Foreskin keratinocyte (primary cell): ENCODE measurements at places on chromosomes 4 and X. TPM values are rescaled to one million over a fixed set of nuclear protein-coding genes. Genes with fewer than 3 reads are reported as not detected.

GPR34 gene
- not detected in 2 replicates for polyA plus RNA-seq

PLAC8 gene
- polyA plus RNA-seq, result 1.2 and 1.7 TPM in 2 replicates

CT45A8 gene
- polyA plus RNA-seq, result not detected in 2 replicates

NEIL3 gene
- polyA plus RNA-seq, result 4.3 and 7.7 TPM in 2 replicates

NPNT gene
- polyA plus RNA-seq, result 0.48 and 0.70 TPM in 2 replicates

HTR2C gene
- not detected in 2 replicates for polyA plus RNA-seq

CT55 gene
- polyA plus RNA-seq, result not detected in 2 replicates

PAQR3 gene
- 5.7 and 6.7 TPM in 2 replicates for polyA plus RNA-seq

HPGDS gene
- not detected in 2 replicates for polyA plus RNA-seq

ATOH1 gene
- not detected in 2 replicates for polyA plus RNA-seq

- DNase-seq, result no peak
These were observed 23.7 kb upstream of the GLRA2 start for GRCh38 chrX:14505648-14506047.

GRCh38 chr4:186934841-186935443, 211.3 kb upstream of the FAT1 start:
- DNase-seq, result no peak

DNA sequence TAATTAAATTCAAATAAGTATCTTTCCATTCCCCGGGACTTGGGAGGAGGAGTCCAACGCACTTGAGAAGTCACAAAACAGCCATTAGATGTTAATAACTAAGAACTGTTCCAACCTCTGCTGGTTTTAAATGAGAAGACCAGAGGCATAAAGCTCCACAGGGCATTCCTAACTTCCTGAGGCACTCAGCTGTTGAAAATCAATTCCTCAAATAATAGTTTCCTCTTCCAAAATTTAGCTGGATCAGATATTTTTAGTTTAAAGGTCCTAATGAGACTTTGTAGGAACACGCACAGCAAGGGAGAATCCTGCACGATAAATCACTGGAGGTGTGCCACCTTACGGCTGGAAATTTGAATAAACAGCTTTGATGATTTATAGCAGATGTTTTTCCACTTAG, 504.3 kb upstream of the ZFP42 start:
- no peak for DNase-seq

DNA sequence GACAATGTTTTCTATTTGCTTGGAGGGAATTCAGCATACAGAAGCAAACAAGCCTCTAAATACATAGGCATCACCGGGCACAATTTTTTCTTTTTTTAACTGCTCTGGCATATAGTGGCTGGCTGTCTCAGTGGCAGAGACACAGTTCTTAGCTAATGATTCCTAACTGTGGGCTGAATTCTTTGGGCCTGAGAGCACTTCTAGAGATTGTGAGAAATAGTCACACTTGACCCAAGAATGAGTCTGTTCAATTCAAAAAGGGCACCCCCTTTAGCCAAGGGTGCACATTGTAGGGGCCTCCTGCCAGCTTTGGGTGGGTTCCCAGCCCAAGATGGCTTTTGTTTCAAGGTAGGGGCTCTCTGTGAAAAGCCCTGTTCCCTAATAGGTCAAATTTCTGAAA, 345.7 kb downstream of the ARHGAP10 start:
- DNase-seq, result no peak

DNA sequence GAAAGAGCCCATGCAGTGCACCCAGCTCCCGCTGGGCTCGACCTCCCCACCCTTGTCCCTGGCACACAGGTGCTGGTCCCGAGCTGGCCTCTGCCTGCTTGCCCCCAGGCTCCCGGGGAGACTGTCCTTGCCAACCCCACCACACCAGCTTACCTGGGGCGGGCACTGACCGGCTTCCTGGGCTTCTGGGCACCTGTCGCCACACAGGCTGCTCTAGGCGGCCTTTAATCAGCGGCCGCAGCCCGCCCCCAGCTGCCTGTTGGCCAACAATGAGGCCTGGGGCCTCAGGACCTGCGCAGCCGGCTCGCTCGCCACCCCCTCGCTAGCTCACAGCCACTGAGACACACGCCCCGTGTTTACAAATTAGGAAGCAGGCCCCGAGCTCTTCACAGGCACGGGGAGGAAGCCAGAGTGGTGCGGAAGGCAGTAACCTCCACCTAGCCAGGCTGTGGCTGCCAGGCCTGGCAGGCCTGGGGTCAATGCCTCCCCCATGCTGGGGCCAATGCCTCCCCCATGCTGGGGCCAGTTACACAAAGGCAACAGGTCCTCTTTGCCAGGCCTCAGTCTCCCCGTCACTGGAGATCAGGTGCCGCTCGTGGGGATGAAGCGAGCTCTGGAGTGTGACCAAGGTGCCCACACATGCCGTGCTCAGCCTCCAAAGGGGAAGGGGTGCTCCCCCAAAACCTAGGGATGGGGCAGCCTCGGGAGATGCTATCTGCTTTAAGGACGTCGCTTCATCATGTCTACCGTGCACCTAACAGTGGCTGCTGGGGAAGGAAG, at the start of gene TREX2:
TSS of gene TREX2 (minus strand) at position 201 of the 780 bp plus-strand sequence. CDS start 626 bp downstream, outside the sequence.
- no peak for DNase-seq

- DNase-seq, result peak; percentile 24
These were observed 104.3 kb upstream of the STK26 start for GRCh38 chrX:131918839-131919238.

GRCh38 chrX:132292793-132293192, 73.5 kb upstream of the RAP2C start:
- no peak for DNase-seq

DNA sequence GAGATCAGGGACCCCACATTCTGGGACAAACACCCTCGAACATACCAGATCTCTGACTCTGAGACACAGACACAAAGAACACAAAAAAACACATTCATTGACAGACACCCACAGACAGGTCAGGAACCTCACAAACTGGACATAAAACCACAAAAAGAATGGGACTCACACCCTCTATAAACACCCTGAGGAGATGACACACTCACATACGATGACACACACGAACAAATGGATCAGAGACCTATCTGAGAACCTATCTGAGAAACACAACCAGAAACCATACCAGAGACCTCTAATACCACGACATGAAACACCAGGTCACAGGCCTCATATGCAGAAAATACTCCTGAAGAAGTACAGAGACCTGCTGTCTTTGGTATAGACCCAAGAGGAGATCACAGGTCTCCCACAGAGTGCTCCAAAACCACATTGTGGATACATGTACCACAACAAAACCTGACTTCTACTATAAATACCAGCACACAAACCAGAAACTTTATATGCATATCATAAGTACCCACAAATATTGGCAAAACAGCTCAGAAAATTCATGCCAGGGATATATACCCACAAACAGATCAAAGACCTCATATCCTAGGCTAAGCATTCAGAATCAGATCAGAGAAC, 19.5 kb downstream of the SUV39H1 start:
- no peak for DNase-seq

DNA sequence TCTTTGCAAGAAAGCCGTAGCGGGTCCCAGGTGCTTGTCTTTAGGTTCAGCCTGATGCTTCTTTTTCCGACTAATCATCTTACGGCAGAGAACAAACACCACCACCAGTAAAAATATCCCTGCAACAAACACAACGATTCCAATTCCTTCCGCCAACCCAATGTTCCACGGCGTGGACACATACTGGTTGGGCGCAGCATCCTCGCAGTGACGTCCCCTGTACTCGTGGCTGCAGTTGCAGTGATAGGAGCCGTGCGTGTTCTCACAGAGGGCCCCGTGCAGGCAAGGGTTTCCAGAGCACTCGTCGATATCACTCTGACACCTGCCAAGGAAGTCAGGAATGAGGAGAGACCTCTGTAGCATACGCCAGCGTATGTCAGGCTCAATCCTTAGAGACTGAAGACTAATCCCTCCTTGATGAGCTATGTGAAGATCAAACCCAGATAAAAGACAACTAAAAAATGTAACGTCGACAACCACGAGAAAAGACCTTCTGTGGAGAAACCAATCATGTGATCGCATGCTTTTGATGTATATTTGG, 41.6 kb upstream of the MTNR1A start:
- DNase-seq, result no peak

- no peak for DNase-seq
These were observed 132.4 kb downstream of the GLRA3 start for GRCh38 chr4:174696657-174697056.

DNA sequence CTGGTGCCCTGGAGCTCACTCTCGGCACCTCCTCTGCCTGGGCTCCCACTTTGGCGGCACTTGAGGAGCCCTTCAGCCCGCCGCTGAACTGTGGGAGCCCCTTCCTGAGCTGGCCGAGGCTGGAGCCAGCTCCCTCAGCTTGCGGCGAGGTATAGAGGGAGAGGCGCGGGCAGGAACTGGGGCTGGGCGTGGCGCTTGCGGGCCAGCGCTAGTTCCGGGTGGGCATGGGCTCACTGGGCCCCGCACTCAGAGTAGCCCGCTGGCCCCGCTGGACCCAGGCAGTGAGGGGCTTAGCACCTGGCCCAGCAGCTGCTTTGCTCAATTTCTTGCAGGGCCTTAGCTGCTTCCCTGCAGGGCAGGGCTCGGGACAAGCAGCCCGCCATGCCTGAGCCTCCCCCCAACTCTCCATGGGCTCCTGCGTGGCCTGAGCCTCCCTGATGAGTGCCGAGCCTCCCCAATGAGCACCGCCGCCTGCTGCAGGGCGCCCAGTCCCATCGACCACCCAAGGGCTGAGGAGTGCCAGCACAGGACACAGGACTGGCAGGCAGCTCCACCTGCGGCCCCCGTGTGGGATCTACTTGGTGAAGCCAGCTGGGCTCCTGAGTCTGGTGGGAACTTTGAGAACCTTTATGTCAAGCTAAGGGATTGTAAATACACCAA, 26.7 kb upstream of the FAM90A26 start:
- no peak for DNase-seq

DNA sequence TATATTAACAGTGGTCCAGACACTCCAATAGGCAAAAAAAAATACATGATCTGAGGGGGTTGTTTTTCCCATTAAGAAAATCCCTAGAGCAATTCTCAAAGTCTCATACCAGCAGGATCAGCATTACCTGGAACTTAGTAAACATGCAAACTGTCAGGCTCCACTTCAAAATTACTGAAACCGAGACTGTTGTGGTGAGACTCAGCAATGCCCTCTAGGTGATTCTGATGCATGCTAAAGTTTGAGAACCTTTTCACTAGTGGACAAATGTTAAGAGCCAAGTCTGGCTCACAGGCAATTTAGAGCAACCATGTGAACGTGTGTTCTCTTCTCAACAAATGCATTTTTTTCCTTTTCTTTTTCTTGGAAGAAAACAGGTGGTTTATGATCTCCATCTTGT, 30.2 kb downstream of the NEK1 start:
- no peak for DNase-seq

DNA sequence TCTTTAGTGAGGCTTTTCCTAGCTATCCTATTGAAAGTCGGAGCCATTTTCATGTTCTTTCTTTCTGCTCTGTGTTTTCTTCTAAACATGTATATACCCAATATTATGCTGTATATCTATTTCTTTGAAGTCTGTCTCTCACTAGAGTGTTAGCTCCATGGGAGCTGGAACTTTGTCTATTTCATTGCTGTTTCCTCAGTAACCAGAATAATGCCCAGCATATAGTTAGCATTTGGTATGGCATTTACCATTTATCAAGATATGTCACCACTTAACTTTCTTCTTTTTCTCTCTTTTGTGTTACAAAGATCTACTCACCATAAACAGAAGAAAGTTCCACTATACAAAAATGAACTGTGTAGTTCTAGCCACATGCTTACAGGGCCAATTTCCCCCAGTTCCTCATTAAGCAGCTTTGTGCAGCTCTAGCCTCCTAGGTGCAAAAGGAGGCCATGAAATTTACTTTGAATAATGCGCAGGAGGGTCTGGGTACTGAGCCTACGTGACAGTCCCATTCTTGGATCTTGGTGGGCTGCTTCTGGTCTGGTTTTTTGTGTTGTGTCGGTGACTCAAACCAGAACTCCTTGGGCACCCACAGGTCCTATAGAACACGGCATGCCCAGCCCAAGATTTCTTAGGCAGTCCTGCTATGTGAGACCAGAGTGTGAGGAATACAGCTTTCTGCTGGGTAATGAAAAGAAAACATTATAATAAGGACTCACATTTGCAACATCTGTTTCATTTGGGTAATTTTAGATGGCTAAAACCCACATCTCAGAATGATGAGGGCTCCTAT, 302.3 kb upstream of the IGFBP7 start:
- DNase-seq, result no peak

GRCh38 chr4:181538431-181538830, 704.8 kb upstream of the TENM3 start:
- DNase-seq, result no peak

GRCh38 chrX:45697591-45697990, 496.9 kb upstream of the DIPK2B start:
- no peak for DNase-seq

DNA sequence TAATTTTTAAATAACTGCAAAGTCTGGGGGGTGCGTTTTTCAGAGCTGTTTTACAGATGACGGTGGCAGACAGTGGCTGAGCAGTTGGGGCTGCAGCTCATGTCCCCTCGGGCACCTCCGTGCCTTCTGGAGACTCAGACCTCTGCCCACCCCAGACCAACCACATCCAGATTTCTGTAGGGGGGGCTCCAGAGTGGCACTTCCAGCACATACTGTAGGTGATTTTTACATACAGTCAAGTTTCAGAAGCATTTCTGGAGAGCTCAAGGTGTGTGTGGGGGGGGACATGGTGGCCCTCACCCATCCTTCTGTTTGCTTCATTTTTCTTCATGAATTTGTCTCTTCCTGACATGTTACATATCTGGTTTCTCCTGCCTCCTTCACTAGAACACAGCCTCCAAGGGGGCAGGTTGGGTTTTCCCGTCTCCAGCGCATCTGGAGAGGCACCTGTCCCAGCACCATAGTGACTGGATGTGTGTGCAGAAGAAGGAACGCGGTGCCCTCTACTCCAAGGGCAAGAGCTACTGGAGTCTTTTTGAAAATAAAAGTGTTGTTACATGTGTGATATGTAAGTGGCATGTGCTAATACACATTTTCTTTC, 37.5 kb downstream of the TMEM271 start:
- no peak for DNase-seq

DNA sequence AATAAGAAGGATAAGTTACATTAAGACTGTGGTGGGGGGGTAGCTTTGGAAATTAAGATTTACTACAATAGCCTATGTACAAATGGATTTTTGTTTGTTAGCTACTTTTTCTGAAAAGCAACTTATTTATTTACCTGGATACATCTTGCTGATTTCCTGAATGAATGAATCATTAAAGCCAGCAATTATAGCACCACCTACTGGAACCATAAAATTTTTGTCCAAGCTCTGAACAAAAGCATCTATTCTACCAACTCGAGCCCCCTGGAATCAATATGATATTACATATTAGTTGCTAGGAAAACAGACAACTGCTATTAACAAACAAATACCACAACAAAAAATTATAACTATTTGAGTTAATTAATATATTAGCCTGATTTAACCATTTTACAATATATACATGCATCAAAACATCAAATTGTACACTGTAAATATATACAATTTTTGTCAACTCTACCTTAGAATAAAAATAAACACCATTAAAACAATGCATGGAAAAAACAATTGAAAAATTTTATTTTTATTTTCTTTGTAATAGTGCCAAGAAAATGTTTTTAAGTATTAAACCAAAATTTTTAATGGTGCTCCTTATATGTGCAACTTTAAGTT, 15.3 kb downstream of the SEPSECS start:
- DNase-seq, result peak; percentile 7

- no peak for DNase-seq
These were observed 6.2 kb upstream of the PLCXD1 start for GRCh38 chrX:274904-275475.

- DNase-seq, result no peak
These were observed 39.3 kb upstream of the LPAR4 start for GRCh38 chrX:78708262-78708661.
